ENCODE measurements at places on chromosomes 7 and 10. TPM values are rescaled to one million over a fixed set of nuclear protein-coding genes. Genes with fewer than 3 reads are reported as not detected.

The GALNT17 gene
- not detected for total RNA-seq

The CADPS2 gene
- total RNA-seq: not detected

The NEUROG3 gene
- total RNA-seq: not detected

The ALOX5 gene
- total RNA-seq: not detected

The SLC39A12 gene
- total RNA-seq: not detected

The STEAP1B gene
- total RNA-seq: not detected

The PTPRE gene
- 5.2 TPM for total RNA-seq

The LGI1 gene
- total RNA-seq: not detected

The NOS3 gene
- 0.20 TPM for total RNA-seq

The AGFG2 gene
- 9.0 TPM for total RNA-seq

The PLOD3 gene
- total RNA-seq: 59.7 TPM

Data from SJCRH30 (cell line).